ENCODE measurements at places on chromosomes 7 and 10.

DNA sequence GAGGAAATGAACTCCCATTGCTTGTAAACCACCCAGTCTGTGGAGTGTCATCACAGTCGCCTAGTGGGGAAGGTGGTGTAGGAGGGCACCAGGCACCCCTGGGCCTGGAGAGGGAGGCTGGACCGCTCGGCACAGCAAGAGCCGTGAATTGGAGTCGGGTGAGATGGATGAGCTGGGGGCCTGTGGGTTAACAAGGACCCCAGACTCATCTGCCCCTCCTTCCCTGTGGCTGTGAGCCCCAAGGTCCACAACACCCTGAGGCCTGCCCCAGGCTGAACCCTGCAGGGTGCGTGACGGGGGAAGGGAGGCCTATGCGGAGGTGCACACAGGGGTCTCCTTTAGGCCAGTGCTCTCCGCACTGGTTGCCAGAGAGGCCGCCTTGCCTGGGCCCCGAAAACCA lies 581.4 kb upstream of the FOXK1 start:
- DNase-seq, result no peak

DNA sequence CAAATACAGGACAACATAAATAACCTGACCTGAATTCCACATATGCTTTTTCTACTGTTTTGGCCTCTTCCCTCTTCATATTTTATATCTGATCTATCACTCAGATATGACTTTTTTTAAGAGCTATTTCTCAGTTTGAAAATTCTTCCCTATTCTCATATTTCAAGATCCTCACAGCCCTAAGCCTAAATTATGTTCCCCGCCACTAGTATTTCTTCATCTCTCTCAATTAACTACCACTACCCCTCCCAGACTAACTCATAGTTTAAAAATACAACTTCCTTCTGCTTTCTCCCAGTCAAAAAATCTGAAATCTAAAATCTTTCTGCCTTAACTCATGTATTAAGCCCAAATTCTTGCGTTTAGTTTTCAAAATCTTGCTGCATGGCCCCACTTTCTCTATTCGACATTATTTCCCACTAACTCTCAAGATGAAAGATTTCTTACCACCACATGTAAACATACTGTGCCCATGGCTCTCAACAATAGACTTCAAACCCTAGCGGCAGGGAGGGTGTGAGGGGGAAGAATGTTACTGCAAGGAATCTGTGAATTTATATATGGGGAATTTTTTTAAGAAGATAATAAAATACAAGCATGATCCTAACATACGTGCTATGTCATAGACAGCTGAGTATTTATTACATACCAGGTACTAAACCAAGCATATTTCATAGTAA lies 64.6 kb downstream of the TFEC start:
- no peak for DNase-seq

DNA sequence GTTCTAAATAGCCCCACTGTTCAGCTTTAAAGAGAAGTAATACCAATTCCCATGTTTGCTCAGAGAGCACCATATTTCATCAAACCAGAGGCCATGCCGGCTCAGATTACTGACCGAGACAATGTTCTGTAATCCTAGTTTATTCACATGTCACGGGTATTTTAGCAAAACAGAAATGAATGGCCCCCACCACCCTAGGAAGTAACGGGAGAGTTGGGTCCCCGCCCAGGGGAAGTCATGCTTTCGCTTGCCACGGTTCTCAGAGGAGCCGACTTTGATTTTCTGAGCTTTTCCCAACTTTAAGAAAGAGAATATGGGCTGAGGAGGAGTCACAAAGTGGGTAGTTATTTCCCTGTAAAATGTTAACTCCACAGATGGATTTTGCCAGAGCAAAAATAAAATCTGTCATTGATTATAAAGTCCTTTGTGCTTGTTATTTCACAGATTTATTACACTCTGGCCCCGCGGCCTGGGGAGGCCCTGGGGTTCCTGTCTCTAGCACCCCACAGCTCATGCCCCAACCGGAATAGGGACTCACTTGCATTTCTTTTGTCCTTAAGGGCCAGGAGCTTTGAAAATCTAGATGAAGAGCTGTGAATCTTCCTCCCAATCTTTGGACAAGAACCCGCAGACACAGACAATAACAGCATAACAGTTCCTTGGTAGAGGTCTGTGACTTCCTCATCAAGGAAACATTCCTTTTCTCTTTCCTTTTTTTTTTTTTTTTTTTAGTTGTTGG lies 3.7 kb upstream of the GDF10 start:
- no peak for DNase-seq

- no peak for DNase-seq
These were observed 258.7 kb downstream of the ELFN1 start for GRCh38 chr7:1928645-1929348.

- DNase-seq, result no peak
These were observed 720.5 kb downstream of the KCNMA1 start for GRCh38 chr10:76917071-76917470.

GRCh38 chr7:55409482-55410225 lies 44.5 kb downstream of the LANCL2 start:
- no peak for DNase-seq

DNA sequence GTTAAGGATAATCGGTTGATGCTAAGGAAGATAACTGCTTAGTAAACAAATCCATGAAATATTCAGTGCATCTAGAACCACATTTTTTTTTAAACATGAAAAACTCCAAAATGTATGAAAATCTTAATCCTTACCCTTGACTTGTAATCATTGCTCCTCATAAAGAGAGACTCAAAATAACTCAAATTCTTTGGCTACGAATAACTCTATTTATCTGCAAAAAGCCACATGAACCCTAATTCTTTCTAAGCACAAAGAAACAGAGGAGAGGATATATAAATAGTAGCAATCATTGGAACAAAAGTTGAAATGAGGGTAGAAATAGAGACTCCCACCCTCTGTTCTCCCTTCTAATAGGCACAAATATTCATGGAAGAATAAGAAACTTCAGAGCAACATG lies 40.2 kb downstream of the ANK3 start:
- DNase-seq, result no peak

DNA sequence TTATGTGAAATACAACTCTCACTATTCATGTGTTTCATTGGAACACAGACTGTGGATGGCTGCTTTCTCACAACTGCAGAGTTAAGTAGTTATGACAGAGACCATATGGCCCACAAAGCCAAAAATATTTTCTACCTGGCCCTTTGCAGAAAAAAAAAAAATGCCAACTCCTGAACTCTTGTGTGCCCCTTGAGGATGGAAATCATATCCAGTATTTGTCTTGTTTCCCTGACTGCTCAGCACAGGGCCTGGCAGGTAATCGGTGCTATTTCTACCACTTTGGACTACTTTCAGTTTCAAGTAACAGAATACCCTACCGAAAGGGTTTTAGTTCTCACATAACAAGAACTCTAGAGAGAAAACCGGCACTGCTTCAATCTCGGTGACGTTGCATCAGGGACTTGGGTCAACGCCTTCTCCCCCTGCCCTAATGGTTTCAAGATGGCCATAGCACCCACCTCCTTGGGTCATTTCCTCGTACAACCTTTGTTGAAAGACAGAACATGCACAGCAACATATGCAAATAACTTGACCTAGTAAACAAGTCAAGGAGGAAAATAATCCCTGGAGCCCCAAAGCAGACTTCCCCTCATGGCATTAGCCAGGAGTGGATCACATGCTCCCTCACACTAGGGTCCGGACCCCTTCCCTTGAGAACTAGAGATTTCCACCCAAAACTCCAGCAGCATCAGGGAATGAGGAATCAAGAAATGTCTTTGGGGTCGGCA lies 11.8 kb upstream of the GPNMB start:
- no peak for DNase-seq

- no peak for DNase-seq
These were observed 118.7 kb upstream of the GDF10 start for GRCh38 chr10:47181052-47181849.

GRCh38 chr7:38940774-38941173 lies 31.8 kb upstream of the VPS41 start:
- DNase-seq, result no peak

- no peak for DNase-seq
These were observed 601 bp downstream of the EPHB4 start for GRCh38 chr7:100826514-100827329.

GRCh38 chr10:69883310-69884023 lies 81.8 kb downstream of the COL13A1 start:
- DNase-seq, result peak; percentile 69

DNA sequence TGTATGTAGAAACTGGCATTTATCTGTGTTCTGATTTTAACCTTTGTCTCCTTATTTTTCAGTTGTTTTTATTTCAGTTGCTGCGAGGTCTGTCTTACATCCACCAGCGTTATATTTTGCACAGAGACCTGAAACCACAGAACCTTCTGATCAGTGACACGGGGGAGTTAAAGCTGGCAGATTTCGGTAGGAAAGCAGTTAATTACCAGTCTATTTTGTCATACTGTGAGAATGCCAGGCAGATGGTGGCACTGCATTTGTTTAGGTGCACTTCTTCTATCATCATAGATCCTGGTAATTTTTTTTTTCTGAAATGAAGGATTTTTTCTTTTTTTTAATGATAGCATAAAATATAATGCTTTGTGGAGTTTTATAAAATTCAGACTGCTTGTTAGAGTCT lies 321.4 kb downstream of the CDK14 start:
- DNase-seq, result no peak

- DNase-seq, result no peak
These were observed 38.2 kb downstream of the ESYT2 start for GRCh38 chr7:158791107-158791506.

- peak; percentile 31 for DNase-seq
These were observed 13.7 kb downstream of the CALML3 start for GRCh38 chr10:5538446-5538845.

- no peak for DNase-seq
These were observed 11.8 kb downstream of the SEM1 start for GRCh38 chr7:96697822-96698221.

DNA sequence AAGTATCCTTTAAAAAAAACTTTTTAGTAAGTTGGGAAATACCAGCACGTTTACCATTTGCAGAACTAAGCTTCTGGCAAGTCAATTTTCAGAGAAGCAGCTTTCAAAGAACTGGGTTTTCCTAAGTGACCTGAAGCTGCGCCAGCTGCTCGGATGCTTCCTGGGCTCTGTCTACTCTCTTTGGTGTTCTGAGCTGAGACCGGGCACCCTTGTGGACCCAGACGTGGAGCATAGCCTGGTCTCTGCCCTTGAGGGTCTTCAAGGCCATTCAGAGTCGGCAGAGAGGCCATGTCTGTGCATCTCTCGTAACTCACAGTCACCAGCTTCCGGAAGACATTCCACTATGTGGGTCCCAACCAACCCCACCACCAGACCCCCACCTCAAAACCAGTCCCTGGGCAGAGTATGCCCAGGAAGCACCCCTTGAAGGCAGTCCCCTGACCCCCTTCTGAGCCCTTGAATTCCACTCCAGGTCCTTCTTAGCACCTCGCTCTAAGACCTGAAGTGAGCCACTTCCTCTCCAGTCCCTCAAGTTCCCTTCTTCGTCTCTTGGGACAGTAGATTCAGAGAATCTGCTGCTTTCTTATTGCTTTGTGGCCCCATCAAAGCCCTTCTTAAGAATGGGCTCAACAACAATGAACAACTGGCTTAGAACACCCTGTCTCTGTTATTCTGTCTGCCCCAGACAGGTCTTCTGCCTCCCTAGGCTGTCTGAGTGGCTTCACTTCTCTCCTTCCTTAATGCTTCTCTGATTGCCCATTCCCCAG lies 8.5 kb downstream of the CALML5 start:
- no peak for DNase-seq

GRCh38 chr7:29471444-29472138 lies 92.0 kb upstream of the PRR15 start:
- DNase-seq, result no peak

DNA sequence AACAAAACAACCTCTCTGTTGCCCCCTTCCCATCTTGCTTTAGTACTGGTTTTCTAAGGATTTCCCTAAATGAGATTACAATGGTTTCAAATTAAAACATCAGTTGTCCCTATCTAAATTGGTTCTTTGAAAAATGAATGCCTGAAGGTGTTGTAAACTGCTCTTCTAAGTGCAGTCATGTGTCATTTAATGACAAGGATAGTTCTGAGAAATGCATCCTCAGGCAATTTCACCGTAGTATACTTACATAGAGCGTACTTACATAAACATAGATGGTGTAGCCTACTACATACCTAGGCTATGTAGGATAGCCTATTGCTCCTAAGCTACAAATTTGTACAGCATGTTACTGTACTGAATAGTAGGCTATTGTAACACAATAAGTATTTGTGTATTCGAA lies 278.1 kb downstream of the MAGI2 start:
- no peak for DNase-seq

DNA sequence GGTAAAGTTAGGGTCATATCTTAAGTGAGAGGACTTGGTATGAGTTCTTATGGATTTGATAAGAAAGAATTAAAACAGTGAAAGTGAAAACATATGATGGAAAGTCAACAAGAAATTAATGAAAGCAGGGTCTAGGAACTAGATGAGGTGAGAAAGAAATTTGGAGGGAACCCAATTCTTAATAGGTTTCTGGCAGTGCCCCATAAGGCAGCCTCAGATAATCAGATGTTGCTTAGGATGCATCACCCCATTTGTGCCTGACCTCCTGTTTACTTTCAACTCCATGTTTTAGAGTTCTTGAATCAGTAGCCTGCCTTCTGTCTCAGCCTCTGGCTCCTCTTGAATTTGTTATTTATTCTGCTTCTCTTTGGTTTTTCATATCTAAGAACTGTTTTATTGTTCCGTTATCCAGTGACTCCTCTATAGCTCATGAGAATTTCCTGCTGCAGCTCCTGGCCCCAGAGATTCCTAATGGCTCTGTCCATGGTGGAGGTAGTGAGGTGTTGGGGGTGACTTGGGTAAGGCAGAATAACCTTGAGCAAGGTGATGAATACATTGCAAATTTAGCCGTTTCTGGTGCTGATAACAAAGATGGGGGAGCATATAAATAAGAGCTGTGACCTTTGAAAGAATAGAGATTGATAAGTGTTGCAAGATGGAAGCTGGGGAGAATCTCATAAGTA lies 17.6 kb downstream of the ITGB8 start:
- DNase-seq, result no peak

GRCh38 chr7:95491201-95491600 lies 5.5 kb downstream of the ASB4 start:
- no peak for DNase-seq

- DNase-seq, result no peak
These were observed 49.9 kb downstream of the COA1 start for GRCh38 chr7:43679210-43680068.

- DNase-seq, result peak; percentile 80
These were observed 284.4 kb upstream of the IGFBP3 start for GRCh38 chr7:46205478-46205877.
